ENCODE measurements at places on chromosomes 1 and 21.

DNA sequence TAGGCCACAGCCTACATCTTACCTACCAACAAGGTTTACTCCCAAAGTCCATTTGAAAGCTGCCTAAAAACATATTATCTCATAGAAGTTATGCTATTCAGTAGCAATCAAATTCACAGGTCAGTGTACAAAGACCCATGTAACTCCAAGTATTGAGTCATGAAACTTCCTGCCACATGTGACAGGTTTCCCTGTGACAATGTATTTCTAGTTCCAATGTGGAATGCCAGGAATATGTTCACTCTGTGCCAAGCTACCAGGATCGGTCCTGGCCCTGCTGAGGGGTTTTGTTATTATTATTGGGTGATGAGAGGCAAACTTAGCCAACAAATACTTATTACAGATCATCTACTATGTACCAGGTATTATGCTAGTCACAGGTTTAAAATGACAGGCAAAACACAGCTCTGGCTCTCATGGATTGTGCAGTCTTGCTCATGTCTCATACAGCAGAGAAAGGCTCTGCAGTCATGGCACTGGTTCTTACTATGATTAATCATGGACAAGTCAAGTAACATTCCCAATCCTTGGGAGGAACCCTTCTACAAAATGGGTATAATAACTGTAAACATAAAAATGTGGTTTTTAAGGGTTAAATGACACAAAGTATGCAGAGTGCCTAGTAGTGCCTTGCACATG is 22.5 kb downstream of the DPH5 start:
- DNase-seq, result no peak

- no peak for DNase-seq
Measured at GRCh38 chr1:153598309-153599172, 14.4 kb downstream of the S100A16 start.

GRCh38 chr1:229478852-229479251 is 29.3 kb downstream of the NUP133 start:
- DNase-seq, result no peak

- DNase-seq, result no peak
Measured at GRCh38 chr1:5856246-5856815, 135.9 kb downstream of the NPHP4 start.

GRCh38 chr1:13824626-13825025 is 124.6 kb downstream of the PRDM2 start:
- no peak for DNase-seq

GRCh38 chr1:46053734-46054133 is 78.7 kb downstream of the PIK3R3 start:
- no peak for DNase-seq

DNA sequence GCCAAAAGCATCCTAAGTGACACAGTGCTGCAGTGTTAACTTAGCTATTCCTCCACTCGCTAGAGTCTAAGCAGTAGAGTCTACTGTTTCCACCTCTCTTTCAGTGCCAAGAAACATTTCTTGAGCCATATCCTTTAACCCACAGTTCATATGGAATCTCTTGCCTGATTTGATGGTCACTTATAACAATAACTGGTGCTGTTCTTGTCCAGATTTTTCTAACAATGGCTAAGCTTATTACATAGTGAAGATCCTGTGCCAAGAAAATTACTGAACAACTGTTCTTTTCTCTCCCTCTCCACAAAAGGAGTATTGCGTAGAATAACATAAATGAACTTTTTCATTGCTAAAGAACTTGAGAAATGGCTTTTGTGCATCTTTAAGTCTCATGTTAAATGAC is 121.3 kb downstream of the CDC7 start:
- no peak for DNase-seq

DNA sequence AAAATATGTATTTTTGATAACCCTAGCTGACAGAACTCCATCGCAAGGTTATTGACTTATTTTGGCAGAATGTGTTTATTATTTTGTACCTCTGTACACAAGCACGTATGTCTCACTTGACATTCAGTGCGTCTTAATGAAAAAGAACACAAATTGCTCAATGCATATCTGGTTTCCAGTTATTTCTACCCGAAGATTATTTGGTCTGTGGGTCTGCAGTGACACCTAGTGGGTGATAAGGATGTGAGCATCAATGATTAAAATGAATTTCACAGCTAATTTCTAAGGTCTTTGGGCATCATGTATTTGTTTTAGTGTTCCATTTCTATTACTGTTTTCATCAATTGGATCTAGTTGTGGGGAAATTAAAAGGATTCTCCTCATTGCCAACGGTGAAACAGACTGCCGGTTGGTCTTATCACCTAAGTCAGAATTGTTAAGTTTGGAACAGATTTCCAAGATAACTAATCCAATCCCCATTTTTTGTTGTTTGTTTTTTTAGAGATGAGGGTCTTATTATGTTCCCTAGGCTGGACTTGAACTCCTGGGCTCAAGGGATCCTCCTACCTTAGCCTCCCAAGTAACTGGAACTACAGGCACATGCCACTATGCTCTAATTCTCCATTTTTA is 13.9 kb downstream of the DDX20 start:
- no peak for DNase-seq

- DNase-seq, result no peak
Measured at GRCh38 chr1:6859415-6860343, 74.4 kb downstream of the CAMTA1 start.

- no peak for DNase-seq
Measured at GRCh38 chr1:100785470-100786052, 66.0 kb downstream of the VCAM1 start.
